ENCODE measurements at places on chromosomes 6 and 20. TPM values are rescaled to one million over a fixed set of nuclear protein-coding genes. Genes with fewer than 3 reads are reported as not detected.

Gene TPD52L1
- 74.4 TPM for total RNA-seq

Gene BHLHE23
- total RNA-seq = not detected

Gene C4B
- total RNA-seq = 3.1 TPM

Gene SLC26A8
- total RNA-seq = not detected

Gene CYP39A1
- 6.2 TPM for total RNA-seq

Gene SYNDIG1
- not detected for total RNA-seq

Gene DUSP15
- total RNA-seq = 3.2 TPM

Gene KHDC1
- total RNA-seq = 11.4 TPM

DNA sequence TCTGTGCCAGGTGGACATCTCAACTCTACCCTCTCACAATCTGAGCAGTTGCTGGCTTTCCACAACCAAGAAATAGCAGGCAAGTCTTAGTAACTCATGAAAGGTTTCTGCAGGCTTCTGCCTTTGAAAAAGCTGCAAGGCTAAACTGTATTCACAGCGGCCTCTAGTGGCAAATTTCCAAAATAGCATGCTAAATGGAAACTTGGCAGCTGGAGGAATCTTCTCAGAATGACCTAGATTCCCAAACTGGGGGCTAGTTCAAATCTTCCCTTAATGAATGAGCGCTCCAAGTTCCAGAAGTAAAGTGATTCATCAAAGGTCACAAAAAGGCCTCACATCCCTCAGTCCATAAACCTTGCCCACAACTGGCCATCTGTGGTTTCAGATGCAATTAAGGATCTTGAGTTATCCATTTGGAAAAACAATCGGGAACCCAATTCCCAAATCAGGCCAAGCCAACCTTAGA, 11.9 kb upstream of the CPNE5 start:
- DNase-seq = peak; percentile 92

- DNase-seq = no peak
Observed at GRCh38 chr6:29641430-29642148, 8.6 kb upstream of the GABBR1 start.

DNA sequence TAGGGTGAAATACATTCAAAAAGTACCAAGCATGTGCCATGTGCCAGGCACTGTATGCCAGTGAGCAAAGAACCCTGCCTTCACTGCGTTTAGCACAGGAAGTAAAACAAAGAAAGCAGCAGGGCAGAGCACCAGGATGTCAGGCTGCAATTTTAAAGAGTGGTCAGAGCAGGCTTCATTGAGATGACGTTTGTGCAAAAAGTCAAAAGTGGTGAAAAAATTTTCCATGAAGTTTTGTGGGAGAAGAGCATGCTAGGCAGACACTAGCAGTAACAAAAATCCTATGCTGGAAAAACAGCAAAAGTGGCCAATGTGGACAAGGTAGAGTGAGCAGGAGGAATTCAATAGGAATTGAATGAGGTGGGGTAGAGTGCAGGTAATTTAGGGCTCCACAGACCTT, 31.3 kb downstream of the AKIRIN2 start:
- DNase-seq = no peak

- no peak for DNase-seq
Observed at GRCh38 chr6:160065200-160065599, 56.4 kb upstream of the SLC22A1 start.

DNA sequence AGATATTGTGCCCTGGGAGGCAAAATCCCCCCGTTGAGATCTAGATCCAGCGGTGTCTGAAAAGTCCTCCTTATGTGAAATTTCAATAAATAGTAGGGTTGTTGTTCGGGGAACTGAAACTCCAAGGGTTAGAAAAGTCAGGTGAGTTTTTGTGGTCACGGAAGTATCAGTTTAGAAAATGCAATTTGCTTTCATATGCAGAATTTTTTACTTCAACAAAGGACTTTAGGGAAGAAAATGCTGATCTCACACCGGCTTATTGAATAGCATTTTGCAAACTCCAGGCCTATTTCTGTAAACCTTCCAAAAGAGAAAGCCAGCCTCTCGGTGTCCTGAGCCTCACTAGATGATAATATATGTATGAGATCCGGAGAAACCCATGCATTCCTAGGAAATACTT, 254.7 kb downstream of the TSHZ2 start:
- no peak for DNase-seq

- no peak for DNase-seq
Observed at GRCh38 chr6:20835315-20836010, 301.2 kb downstream of the CDKAL1 start.

- DNase-seq = no peak
Observed at GRCh38 chr6:157996918-157997702, 15.4 kb downstream of the SYNJ2 start.

GRCh38 chr20:45328451-45328850, 19.8 kb downstream of the SDC4 start:
- no peak for DNase-seq

- peak; percentile 65 for DNase-seq
Observed at GRCh38 chr6:44217332-44218143, 812 bp downstream of the MYMX start.

DNA sequence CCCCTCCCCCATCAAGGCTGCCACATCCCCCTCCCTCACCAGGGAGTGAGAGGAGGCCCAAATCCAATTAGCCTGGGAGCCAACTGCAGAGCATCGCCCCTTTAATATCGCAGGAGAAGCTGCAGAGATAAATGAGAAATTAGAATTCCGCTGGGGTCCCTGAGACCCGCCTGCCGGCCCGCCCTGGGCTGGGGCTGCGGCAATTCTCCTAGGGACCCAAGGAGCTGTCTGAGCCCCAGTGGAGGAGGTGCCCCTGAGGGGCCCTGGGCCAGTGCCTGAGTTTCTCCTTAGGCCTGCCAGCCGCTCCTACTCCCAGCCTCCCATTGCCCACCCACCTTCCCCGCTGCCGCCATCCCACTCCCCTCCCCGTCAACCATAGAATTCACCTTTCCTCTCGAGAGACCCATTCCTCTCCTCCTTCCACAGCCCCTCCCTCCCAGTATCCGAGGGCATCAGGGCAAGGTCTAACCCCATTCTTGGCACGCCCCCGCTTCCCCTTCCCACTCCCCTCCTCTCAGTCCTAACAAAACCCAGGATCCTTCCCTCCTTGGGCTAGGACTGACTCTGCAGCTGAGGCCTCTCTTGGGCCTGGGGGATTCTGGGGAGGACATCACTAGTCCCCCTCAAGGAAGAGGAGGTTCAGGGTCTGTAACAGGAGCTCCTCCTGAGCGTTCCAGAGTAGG, 20.0 kb upstream of the CDH22 start:
- DNase-seq = no peak

GRCh38 chr6:154536255-154536654, 25.8 kb upstream of the CNKSR3 start:
- no peak for DNase-seq

DNA sequence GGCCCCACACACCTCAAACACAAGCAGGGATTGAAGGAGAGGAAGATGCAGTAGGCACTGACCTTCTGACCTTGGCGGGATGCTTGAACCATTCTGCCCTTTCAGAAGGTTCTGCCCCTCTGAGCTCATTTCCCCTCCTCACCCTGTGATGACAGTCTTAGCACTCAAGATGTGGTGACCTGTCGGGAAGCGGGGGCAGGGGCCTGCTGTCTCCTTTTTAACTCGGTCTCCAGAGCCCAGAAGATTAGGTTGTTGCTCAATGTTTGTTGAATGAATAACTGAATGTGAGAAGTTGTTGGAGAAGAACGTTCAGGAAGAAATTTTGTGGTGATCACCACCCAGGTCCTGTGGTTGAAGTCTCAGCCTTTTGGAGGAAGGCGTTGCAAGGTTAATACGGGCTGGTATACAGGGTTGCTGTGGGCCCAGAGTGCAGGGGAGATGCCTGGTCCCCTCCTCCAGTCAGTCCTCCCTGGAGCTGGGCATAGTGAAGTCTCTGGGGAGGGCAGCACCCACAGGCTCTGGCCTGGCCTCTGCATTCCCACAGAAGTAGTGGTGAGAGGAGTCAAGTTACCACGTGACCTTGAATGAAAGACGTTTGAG, 49.7 kb upstream of the FUCA2 start:
- no peak for DNase-seq

GRCh38 chr6:71675386-71675785, 211.0 kb upstream of the RIMS1 start:
- no peak for DNase-seq

GRCh38 chr20:7883741-7884140, 56.5 kb downstream of the HAO1 start:
- no peak for DNase-seq

DNA sequence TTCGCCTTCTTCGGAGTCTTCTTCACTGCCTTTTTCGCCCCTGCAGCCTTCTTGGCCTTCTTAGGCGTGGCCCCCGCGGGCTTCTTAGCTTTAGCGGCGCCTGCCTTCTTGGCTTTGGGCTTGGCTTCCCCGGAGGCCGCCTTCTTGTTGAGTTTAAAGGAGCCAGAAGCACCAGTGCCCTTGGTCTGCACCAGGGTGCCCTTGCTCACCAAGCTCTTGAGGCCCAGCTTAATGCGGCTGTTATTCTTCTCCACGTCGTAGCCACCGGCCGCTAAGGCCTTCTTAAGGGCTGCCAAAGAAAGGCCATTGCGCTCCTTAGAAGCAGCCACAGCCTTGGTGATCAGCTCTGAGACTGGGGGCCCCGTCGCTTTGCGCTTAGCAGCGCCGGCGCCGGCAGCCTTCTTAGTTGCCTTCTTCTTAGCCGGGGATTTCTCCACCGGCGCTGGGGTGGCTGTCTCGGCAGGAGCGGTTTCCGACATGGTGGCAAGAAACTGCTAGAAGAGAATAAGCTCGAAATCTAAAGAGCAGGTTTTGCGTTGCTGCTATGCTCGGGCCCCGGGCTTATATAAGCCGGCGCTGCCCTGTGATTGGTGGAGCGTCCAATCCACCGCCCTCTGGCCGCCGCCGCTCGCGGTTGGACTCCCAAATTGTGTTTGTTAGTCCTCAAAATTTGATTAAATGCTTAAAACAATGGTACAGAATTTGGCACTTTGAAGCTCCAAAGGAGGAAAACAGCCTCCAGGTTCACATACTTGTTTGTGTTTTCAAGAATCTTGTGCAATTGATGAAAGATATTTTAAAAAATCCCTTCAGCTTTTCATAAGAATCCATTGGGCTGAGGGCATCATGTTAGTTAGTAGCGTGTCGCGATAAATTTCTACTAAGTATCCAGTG, 44.9 kb downstream of the OR2B2 start:
- peak; percentile 94 for DNase-seq

DNA sequence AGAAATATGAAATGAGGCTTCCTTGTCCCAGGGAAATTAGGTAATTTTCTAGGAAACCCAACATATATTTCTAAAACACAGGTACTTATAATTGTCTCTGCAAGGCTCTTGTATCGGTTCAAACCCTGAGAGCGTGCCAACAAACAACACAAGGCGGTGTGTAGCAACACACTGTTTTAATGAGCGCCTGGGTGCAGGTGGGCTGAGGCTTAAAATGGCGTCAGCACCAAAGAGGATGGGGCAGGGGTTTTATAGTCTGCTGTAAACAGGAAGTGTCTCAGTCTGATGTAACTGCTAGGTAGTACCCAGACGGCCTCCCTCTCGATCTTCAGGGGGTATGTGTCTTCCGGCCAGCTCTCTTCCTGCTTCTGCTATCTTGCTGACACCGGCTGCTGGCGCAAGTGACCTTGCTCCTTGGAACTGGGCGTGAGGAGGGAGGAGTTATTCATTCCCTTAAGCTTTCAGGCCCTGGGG, 69.7 kb downstream of the EPB41L2 start:
- no peak for DNase-seq

GRCh38 chr6:43376551-43376981, 7.1 kb upstream of the ZNF318 start:
- DNase-seq = peak; percentile 62

Measured in M059J (cell line).